MG63 (cell line): ENCODE measurements at places on chromosomes 4 and X. TPM values are rescaled to one million over a fixed set of nuclear protein-coding genes. Genes with fewer than 3 reads are reported as not detected.

GRCh38 chr4:139934057-139934707, 219.8 kb downstream of the MAML3 start:
- no peak for DNase-seq

DNA sequence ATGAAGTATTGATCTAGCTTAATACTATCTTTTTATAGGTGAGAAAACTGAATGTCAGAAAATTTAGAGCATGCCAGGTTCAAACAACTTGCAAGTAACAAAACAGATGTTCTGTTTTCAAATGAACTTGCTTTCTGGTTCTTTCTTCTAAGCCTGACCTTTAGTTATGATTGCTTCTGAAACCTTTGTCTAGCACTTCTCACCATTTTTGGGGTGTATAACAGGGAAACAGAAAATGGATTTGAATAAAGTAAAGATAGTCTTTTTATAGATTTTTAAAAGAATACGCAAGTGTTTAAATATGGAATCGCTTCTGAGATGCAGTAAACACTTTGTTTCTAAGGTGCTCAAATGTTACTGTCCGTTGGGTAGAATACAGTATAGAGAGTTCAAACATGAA, 687.2 kb upstream of the CPEB2 start:
- no peak for DNase-seq

- no peak for DNase-seq
Observed at GRCh38 chr4:132956962-132957361, 192.1 kb upstream of the PCDH10 start.

- DNase-seq = no peak
Observed at GRCh38 chrX:124274438-124275181, 57.9 kb upstream of the TEX13D start.

DNA sequence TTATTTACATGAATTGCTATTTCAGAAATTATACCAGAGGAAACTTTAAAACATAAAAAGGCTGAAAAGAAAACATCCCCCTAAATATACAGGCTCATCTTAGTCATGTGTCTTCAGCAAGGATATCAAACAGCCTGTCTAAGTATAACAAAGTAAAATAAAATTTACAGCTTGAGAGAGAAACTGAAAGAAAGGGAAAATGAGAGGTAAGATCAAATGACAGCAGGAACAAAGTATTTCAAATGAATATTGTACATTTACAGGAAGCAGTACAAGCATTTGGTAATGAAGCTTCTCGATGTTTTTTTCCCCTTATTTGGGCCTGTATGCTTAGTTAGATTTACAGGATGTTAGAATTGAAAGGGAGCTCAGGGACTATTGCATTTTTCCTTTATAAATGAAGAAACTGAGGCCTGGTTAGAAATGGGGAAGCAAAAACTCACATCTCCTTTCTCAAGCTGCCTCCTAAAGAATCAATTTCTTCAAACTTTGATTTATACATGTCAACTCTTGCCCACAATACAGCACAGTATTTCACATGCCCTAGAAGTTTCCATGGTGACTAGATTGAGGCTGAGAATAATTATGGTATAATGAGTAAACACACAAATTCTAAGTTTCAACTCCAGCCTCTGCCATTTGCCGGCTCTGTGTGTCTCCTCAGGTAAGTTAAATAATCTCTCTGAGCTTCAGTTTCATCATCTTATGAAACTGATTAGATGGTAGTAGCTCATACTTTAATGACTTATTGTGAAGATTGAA, 29.3 kb downstream of the DAPP1 start:
- DNase-seq = no peak

GLOD5 gene
- total RNA-seq = not detected in 2 replicates

NKX3-2 gene
- 1.2 and 1.5 TPM in 2 replicates for total RNA-seq

SPIN4 gene
- total RNA-seq = 4.1 and 4.4 TPM in 2 replicates
